ENCODE measurements at places on chromosomes 13 and 19.

GRCh38 chr19:17328517-17329365, 5.9 kb downstream of the ANO8 start:
- DNase-seq, result peak; percentile 41

GRCh38 chr13:19567820-19568534, 6.6 kb upstream of the TPTE2 start:
- DNase-seq, result no peak

DNA sequence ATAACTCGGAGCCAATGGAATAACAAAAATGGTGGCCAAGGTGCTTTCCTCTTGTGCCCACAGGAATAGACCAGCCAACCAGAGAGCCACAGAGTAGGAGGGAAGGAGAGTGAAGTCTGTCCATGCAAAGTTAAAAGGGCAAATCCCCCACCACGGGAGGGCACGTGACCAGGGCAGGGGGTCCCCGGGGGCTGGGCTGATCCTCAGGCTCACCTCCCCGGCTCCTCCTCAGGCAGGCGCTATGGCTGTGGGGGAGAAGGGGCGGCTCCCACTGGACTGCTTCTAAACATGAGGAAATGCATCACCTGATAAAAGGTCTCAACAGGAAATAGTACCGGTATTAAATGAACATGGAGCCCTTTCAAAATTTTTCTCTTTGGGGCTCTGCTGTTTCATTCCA, 73.2 kb upstream of the SLC15A1 start:
- DNase-seq, result no peak

- no peak for DNase-seq
These were observed 24.4 kb upstream of the RPL21 start for GRCh38 chr13:27226991-27227390.

DNA sequence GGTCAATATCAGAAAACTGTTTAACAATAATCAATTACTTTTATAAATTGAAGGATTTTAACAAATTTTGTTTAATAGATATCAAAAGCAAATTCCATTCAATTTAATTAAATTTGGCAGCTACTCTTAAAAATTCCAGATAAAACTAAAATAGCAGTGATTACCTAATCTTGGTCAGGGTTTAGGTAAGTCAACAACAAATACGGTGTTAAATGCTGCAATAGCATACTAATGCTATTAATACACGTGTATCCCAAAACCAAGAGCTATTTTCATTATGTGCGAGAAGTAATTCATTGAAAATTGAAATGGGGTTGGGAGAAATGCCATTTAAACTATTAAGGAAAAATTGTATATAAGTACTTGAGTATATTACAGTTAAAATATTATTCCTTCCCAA, 105.6 kb downstream of the DHRS12 start:
- DNase-seq, result no peak

DNA sequence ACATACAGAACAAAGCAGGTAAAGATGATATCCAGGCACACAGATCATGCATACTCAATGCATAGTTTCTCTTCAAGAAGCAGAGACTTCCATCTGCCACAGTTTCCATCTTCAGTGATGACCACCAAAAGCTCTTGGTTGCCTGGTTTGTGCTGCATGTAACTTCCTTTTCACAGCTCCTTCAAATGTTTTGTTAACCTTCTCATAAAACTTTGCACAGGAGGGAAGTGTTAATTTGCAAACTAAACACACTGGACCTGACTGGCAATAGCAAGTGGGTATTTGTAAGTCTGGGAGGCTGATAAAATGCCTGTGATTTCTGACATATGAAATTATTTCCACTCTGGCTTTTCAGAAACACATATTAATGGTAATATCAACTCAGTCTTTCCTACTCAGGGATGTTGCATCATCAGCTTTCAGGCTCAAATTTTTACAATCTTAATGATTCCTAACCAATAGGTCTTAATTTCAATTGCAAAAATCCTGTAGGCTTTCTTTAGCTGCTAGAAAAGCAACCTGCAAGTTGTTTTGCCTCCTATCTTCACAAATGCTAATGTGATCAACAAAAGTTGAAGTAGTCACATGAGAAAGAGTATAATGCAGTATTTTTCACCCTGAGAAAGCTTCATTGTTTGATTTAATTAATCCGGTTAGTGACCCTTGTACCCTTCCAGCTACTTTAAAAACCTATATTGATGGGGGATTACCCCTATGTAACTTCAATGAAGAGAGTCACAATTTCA, 575.6 kb downstream of the DIAPH3 start:
- DNase-seq, result no peak

GRCh38 chr13:41960211-41960636, 685 bp downstream of the VWA8 start:
- no peak for DNase-seq

DNA sequence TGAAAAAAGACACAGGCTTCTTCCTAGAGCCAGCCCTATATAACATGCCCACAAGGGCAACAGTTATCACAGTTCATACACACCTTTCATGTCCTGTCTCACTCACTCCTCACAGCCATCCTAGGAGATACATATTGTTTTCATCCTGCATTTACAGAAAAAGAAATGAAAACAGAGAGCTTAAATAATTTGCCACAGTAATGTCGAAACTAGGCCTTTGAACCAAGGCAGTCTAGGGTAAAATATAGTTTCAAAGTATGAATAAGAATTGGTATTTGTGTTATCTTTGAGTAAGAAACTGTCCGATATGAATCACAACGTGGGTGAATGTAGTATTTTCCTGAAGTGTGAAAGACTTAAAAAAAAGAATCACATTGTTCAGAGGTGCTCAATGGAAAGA, 26.8 kb downstream of the CLDN10 start:
- no peak for DNase-seq

- DNase-seq, result no peak
These were observed 1292.9 kb downstream of the PCDH9 start for GRCh38 chr13:65937251-65937650.

DNA sequence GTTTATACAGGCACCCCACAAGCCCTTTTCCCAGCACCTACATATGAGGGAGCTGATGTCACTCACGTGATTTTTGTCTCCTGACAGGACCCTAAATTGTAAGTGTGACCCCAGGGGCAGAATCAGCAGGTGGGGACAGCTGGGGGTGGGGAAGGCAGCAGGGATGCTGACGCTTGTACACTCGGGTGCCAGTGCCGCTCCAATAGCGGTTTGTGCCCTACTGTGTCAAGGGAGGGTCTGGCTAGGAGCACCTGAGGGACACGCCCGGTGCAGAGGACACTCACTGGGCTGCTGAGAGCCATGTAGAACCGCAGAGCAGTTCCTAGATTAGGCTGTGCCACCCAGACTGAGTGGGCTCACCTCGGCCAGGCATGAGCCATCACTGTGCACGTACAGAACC, 81.3 kb downstream of the SCGB2B2 start:
- no peak for DNase-seq

DNA sequence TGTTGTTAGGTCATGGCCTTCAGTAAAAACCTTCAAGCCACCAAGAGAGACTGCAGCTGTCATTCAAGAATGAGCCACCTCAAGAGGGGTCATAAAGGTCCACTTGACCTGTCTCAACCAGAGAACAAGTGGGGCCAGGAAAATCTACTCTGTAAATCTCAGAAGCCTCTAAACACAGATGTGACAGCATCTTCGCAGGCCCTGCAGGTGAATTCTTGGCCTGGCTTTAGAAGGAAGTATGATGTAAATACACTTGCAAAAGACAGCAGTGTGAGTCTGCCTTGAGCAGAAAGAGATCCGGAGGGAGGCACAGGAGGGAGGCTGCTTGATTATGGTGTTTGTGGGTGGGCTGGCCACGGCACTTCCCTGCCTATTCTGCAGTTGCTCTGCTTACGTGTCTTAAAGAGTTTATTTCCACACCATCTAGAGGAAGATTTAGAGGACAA, 1082.9 kb downstream of the UQCRFS1 start:
- DNase-seq, result no peak

- no peak for DNase-seq
These were observed 25.0 kb downstream of the DACH1 start for GRCh38 chr13:71842003-71842402.

- no peak for DNase-seq
These were observed 56.7 kb upstream of the WASF3 start for GRCh38 chr13:26500618-26501320.

- DNase-seq, result no peak
These were observed 20.1 kb downstream of the DEDD2 start for GRCh38 chr19:42197375-42197817.

- DNase-seq, result no peak
These were observed 91.3 kb downstream of the KCNRG start for GRCh38 chr13:50106559-50106958.

- DNase-seq, result no peak
These were observed 3.8 kb upstream of the FGF14 start for GRCh38 chr13:102405499-102406100.

DNA sequence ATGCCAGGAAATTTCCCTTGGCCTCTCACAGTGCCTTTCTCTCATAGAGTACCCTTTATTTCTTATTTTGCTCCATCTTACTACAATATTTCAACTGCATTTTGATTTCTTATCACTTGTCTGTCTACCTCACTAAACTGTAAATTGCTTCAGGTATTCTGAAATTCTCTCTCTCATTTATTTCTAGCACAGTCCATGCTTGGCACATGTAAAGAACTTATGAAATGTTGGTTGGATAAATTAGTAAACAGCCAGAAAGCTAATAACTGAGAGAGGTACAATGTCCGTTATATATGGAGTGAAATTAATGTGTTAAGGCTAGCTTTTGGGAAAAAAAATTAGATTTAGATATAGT, 138.3 kb upstream of the RFC3 start:
- DNase-seq, result no peak

- no peak for DNase-seq
These were observed 213.0 kb downstream of the ZIC5 start for GRCh38 chr13:99758460-99759162.

DNA sequence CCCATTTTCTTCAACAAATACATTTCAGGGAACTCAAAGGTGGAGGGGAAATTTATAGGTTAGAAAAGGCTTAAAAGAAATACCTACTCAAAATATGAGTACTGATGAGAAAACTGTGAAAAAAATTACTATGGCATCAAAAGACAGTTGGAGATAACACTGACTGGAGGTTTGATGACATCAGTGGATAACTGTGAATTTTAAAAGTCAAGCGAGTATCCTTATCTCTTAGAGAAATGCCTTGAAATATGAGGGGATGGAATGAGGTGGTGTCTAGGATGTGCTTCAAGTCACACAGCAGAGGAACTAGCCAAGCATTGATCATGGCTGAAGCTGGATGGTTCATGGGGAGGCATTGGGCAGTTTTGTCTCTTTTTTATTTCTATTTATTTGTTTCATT, 27.2 kb upstream of the SLC15A1 start:
- no peak for DNase-seq

DNA sequence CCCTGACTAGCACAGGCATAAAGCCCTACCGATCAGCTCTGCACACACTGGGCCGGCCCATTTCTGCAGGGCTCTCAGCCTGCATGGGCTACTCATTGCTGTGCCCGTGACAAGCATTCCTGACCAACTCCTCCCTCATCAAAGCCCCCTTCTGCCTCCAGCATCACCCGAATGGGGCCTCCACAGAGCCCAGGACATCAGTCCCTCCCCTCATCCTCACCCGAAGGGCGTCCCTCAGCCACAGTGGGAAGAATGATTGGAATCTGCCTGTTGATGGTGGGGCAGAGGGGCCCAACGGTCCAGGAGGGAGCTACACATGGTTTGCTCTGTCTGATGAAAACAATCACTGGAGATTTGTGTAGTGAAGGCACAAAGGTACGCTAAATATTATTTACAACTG, 43.8 kb downstream of the SERP2 start:
- no peak for DNase-seq

DNA sequence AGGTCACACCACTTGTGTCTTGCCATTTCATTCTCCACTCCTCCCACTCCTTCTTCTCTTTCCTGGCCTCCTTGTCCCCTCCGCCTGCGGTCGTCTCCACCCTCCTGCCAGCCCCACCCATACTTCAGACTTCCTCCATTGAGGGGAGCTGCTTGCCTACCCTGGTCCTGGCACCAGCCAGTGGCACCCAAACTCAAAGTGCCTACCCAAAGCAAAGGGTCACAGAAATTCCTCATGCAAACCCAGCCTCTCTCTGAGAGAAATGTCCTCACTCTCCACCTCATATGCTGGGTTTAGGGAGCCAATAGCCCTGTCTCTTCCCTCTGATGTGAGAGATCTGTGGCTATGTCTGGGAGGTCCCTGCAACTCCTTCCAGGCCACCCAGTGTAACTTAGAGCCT, 109.6 kb downstream of the TEX26 start:
- DNase-seq, result no peak

DNA sequence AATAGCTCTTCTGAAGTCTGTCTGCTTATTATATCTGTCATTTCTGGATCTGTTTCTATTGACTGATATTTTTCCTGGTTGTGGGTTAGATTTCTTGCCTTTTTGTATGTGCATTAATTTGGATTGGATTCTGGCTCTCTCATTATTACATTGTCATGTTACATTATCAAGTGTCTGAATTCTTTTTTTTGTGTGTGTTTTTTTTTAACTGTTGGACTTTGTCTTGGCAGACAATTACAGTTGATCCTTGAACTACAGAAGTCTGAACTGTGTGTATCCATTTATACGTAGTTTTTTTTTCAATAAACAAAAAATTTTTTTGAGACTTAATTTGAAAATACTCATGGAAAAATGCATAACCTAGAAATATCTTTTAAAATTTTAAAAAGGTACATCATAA, 22.5 kb downstream of the RFC3 start:
- no peak for DNase-seq

GRCh38 chr13:105740739-105741138, 794.7 kb downstream of the EFNB2 start:
- DNase-seq, result no peak
